ENCODE measurements at places on chromosomes 11 and 22.

GRCh38 chr22:40757071-40757470 lies 62.1 kb downstream of the SLC25A17 start:
- no peak for DNase-seq

GRCh38 chr11:19524171-19524671 lies 188.4 kb upstream of the NAV2 start:
- DNase-seq, result peak; percentile 44

- no peak for DNase-seq
These were observed 24.5 kb upstream of the RAG2 start for GRCh38 chr11:36622431-36623136.

DNA sequence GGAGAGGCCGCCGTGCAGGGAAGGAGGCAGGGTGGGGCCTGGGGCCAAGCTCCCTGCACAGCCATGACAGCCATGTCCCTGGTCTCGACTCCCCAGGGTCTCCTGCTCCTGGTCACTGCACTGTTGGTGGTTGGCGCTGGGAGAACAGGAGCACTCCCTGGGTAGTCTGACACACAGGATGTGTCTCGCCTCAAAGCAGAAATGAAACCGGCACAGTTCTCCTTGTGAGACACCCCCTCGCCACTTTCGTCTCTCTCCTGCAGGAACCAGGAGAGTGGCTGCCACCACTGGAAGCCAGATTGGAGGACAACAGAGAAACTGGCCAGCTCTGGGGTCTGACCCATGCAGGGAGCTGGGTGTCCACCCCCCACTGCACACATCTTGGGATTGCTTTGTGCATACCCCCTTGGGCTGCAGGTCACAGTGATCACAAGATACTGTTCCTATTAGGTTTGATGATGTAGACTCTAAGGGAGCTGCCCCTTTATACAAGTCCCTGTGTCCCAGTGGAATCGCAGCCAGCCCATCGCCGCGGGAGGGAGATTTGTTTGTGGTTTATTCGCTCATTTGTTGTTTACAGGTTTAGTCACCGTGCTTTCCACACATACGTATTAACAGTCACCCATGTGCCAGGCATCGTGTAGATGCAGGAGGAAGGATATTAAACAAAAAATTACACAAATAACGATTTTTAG lies 27.0 kb upstream of the YWHAH start:
- DNase-seq, result no peak

GRCh38 chr11:81331611-81332235 lies 1401.9 kb downstream of the FAM181B start:
- no peak for DNase-seq

DNA sequence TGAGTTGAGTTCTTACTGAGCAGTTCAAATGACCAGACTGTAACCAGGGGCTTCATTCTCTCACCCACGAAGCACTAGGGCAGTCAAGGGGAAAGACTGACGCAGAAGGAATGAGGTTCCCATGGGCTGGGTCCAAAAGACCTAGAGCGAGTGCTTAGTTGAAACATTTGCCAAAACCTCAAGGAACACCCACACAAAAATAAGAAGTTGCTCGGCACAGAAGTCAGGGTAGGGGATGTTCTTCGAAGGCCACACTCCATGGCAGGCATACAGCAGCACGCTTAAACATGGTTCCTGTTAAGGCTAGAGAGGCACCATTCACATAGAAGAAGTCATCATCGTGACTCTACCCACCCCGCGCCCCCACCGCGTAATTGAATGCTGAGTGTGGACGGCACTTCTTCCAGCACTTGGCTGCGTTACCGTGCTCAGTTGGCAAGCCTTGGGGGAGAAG lies 52.9 kb downstream of the TIMP3 start:
- DNase-seq, result no peak

GRCh38 chr11:66722745-66723651 lies 6.0 kb downstream of the SPTBN2 start:
- no peak for DNase-seq

DNA sequence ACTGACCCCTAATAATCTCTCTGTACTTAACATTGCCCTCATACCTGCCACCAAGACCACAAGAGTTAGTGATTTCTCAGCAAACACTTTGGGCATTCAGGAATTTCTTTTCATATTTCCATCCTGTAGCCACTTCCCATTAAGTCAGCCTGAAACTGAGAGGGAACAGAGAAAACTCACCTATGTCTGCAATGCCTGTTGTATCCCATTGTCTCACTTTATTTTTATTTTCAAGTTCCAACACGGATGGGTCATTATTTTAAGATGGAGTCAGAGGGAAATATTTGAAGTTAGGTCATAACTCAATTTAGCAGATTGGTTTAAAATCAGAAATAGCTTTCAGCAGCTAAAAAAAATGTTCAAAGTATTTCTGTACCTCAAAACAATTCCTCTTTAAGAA lies 937.8 kb upstream of the CHORDC1 start:
- DNase-seq, result no peak

- no peak for DNase-seq
These were observed 109.8 kb downstream of the EHF start for GRCh38 chr11:34730544-34731295.

Data from frontal cortex (tissue), 4 donors.